ENCODE measurements at places on chromosomes 7 and 10.

DNA sequence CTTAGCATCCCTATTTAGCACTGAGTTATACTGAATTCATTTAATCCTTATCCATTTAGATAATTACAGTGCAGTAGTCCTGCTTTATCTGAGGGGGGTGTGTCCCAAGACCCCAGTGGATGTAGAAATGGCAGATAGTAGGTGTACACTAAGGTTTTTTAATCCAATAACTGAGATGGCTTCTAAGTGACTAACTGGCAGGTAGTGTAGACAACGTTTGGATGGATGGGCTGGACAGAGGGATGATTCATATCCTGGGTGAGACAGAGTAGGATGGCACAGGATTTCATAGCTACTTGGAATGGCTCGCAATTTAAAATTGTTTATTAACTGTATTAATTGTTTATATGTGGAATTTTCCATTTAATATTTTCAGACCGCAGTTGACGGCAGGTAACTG is 295.6 kb downstream of the CCDC3 start:
- DNase-seq = no peak

DNA sequence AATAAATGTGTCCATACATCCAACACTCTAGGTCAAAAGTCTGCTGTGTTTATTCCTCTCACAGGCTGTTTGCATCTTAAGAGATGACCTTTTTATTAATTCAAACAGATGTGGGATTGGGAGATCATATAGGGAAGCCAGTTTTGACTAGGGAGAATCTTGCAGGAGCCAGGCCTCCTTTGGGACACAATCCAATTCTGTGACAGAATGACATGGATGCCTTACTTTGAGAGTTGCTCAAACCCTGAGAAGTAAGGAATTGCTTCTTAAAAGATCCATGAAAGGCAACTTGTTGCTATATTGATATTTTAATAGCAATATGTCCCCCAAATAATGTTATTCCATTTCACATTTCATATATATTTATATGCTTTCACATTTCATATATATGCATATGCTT is 53.5 kb upstream of the CACNB2 start:
- DNase-seq = no peak

GRCh38 chr10:101292194-101293006 is 61.6 kb upstream of the BTRC start:
- DNase-seq = no peak

GRCh38 chr10:78424723-78425122 is 391.1 kb downstream of the RPS24 start:
- DNase-seq = no peak

GRCh38 chr10:72379776-72380175 is 25.1 kb upstream of the DNAJB12 start:
- DNase-seq = no peak

DNA sequence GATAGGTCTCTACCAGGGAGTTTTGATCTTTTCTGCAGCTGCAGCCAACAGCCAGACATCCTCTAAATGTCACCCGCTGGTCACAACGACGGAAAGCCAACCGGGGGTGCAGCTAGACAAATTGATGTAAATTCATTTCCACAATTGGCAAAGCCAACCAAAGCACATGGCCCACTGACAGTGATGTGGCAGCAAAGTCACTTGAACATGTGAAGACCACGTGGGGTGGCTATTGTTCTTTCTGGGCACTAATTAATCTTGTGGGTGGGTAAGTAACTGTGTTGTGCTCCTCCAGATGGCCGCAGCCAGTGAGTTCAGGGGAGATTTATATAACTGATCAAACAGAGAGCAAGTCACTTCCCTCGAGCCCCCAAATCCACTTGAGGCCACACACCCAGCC is 354.1 kb downstream of the ANKRD30A start:
- DNase-seq = no peak

DNA sequence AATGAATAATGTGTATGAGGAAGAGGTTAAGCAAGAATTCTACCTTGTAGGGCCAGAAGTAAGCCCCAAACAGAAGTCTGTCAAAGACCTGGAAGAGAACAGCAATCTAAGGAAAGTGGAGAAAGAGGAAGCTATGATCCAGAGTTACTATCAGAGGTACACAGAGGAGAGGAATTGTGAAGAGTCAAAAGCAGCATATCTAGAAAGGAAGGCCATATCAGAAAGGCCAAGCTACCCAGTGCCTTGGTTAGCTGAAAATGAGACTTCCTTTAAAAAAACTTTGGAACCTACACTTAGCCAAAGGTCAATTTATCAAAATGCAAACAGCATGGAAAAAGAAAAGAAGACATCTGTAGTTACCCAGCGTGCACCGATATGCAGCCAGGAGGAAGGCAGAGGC is 42.7 kb upstream of the GAD2 start:
- DNase-seq = no peak

- no peak for DNase-seq
These were observed 628 bp downstream of the MPLKIP start for GRCh38 chr7:40133561-40134427.

GRCh38 chr7:55349121-55349520 is 16.0 kb upstream of the LANCL2 start:
- DNase-seq = no peak

- DNase-seq = no peak
These were observed 169.0 kb upstream of the KIAA1217 start for GRCh38 chr10:24039897-24040296.

GRCh38 chr10:124059551-124059950 is 33.8 kb downstream of the CHST15 start:
- no peak for DNase-seq

GRCh38 chr10:90041585-90041984 is 340.2 kb downstream of the KIF20B start:
- DNase-seq = no peak

- DNase-seq = no peak
These were observed 71.9 kb downstream of the SRI start for GRCh38 chr7:88147949-88148348.

DNA sequence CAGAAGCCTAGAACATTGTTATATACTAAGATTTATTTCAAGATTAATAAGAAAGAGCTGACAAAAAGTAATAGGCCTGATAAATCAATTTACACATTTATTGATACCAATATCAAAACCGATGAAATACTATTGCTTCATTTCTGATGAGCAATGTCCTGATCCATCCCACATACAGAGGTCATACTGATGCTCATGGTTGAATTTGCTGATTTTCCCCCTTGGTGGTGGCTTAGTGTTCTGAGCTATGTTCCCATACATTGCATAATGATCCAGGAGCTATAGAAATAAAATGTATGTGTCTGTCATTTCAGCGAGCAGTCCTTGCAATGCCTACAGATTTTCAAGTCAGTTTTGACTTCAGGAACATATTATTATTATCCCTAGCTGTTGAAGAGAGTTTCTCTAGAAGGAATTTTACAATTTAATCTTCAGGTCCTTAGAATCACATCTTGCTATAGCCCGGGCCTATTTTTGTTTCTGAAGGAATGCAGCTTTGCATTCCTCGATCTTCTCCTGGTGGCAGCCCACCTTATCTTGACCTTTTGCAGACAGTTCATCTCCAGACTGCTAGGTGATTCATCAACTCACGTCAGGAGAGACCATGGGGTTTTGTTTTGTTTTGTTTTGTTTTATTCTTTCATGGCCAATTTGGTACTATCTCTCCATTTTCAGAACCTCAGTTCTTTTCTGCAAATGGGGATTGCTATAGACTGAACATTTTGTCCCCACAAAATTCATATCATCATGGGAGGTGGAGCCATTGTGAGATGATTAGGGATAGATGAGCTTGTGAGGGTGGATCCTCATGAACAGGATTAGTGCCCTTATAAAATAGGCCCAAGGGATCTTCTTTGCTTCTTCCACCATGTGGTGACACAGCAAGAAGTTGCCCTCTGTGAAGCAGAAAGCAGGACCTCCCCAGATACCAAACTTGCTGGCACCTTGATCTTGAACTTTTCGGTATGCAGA is 465.6 kb upstream of the IGFBP3 start:
- no peak for DNase-seq

- no peak for DNase-seq
These were observed 67.3 kb downstream of the NHLRC2 start for GRCh38 chr10:113921561-113922370.

DNA sequence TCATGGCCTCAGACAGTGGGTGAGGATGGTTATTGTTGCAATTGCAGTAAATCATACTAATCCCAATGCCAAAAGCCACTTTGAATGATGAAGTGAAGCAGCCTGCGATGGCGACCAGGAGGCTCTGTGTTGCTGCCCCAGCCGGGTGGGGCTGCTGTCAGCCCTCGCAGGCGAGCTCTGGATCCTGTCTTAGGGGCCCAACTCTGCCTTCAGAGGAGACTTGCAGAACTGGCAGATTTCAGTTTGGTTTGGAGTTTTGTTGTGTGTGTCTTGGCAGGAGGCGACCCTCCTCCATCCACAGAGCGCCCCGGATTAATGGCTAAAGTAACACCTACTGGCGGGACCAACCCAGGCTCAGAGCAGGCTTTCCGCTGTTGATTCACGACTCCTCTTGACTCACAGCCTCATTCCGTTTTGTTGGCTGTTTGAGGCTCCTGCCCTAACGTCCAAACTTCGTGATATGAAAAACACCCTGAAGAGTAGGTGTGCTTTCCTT is 67.9 kb upstream of the BMPER start:
- no peak for DNase-seq

- no peak for DNase-seq
These were observed 273.1 kb downstream of the AGMO start for GRCh38 chr7:15288741-15289140.

GRCh38 chr10:97991871-97992270 is 38.5 kb downstream of the CRTAC1 start:
- peak; percentile 31 for DNase-seq

DNA sequence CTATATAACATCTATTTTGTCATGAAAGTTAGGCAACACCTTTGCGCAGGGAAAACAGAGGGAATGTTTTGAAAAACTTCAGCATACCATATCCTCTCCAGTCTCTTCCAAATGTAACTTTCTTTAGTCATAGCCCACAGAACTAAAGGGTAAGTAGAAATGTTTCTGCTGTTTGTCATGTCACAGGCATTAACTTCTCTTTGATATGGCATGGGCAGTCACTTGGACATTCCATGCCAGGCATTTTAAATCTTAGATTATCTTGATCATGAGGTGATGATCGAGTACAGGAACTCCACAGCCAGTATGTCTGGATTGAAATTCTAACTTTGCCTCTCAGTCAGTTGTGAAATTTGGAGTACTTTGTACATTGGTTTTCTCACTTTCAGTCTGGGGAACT is 27.5 kb upstream of the ETV1 start:
- no peak for DNase-seq

- no peak for DNase-seq
These were observed 101.4 kb downstream of the SEMA3E start for GRCh38 chr7:83547526-83547925.

GRCh38 chr7:2452074-2452507 is 24.1 kb downstream of the GRIFIN start:
- no peak for DNase-seq

GRCh38 chr10:78866731-78867554 is 201.8 kb upstream of the ZMIZ1 start:
- DNase-seq = no peak

- DNase-seq = no peak
These were observed 92.4 kb downstream of the LRRN3 start for GRCh38 chr7:111183321-111183720.

GRCh38 chr10:50422259-50422658 is 170.9 kb upstream of the ASAH2 start:
- no peak for DNase-seq

DNA sequence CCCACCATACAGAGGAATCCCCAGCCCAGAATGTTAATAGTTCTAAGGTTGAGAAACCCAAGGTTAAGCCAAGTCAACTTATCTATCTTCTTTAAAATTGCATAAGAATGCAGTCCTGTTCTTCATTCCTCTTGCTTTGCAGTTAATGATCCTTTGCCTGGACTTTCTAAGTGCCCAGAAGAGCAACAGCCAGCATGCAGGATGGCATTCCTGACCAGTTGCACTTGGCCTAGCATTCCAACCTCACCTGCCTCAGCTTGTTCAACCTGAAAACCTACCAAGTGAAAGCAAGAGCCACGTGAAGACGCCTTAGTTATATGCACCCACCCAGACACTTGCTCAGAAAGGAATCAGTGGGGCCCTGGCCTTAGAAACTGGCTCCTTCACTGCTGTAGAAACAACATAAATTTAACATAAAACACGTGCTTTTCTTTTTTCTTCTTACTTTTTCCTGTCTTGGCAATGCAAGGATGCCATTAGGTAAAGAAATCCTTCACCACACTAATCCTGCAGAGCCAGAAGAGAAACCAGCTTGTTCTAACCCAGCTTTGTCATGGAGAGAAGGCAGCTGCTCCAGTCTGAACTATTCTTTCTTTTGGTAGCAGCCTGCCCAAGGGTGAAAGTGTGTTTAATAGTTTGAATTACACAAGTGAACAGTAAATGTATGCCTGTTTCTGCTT is 25.0 kb downstream of the EGFR start:
- no peak for DNase-seq

DNA sequence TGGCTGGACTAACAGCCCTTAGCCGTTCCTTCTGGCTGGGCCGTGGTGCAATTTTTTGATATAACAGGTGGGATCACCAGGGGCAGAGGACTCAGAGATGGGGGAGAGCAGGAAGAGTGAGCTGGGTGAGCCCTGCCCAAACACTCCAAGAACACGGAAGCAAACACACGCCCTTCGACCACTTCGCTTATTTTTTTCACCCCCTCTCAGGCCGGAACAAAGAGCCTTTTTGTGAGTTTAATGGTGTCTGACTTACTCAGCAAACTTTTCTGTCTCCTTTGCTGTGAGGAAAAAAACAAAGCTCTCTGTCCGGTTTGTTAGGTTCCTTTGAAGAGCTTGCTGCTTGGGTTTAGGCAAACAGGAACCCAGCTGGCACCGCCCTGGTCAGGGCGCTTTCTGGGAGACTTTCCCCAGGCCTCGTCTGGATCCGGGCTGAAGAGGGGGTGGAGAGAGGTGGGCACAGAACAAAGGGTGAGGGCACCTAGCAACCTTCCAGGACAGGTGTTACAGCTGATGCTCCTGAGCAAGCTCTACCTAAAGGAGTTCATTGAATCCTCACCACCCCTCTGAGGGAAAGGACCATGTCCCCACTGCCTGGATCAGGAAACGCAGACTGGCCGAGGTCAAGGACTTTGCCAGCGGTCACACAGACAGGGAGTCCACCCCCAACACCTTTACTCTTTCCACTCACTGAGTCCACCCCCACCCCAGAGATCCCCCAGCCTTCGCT is 23.3 kb downstream of the CALML3 start:
- no peak for DNase-seq

DNA sequence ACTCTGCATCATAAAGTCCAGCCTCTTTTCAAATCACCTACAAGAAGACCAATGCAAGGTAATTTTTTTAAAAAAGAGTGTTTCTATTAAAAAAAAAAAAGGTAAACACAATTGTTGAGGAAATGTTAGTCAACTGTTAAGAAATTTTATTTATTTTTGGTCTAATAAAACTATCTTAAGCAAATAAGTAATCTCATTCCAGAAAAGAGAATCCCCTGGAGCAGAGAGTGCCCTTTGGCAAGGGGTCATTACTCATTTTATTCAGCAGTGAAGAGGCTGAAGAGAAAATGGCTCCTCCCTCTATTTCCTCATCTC is 63.4 kb upstream of the GSDME start:
- DNase-seq = no peak

Data from right renal pelvis (tissue), 4 donors.